ENCODE measurements at places on chromosomes 6 and 20.

DNA sequence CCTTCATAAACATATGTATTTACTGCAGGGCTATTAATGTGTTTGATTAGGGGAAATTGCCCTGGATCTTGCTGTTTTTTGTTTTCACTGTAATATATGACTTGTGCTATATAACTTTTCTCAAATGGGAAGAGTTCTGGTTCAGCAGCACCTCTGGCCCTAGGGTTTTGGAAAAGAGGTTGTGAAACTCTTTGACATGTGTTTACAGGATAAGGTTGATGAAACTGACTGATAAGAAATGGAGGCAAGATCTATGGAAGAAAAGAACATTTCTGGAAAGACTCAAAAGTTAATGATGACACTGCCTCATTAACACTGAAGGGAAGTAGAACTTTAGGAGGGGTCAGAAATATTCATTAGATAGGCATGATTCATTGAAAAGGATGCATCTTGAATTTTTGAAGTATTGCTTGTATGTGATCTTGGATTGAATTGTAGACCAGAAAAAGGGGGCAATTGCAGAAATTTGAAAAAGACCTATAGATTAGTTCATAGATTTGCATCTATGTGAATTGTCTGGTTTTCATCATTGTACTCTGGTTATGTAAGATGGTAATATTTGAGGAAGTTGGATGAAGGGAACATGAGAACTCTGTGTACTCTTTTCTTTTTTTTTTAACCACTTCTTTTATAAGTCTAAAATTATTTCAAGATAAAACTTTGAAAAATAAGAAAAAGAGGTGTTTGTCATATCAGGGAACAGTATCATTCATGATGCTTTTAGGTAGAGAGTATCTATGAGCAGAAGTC, 54.0 kb downstream of the UTRN start:
- DNase-seq, result no peak

- DNase-seq, result no peak
These were observed 8.3 kb downstream of the FAM110A start for GRCh38 chr20:841568-842546.

DNA sequence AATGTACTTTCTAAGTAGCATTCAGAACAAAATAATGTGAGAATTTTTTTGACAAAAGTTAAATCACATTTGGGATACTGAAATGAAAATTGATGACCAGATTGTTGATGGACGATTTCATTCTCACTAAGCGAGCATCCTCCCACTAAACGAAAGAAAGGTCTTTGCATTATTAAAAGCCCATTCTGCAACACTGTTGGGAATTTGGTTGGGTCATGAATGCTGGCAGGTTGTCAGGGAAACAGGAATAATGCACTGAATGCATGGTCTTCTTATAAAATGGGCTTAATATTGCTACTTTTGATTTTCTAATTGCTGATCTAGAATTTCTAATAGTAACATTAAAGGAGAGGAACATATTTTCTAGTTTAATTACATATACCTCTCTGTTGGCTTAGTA, 229.8 kb downstream of the NKAIN2 start:
- DNase-seq, result no peak

- no peak for DNase-seq
These were observed 23.2 kb downstream of the PRPF6 start for GRCh38 chr20:64003960-64004725.

GRCh38 chr20:8803065-8803464, 265.8 kb upstream of the PLCB4 start:
- DNase-seq, result no peak

DNA sequence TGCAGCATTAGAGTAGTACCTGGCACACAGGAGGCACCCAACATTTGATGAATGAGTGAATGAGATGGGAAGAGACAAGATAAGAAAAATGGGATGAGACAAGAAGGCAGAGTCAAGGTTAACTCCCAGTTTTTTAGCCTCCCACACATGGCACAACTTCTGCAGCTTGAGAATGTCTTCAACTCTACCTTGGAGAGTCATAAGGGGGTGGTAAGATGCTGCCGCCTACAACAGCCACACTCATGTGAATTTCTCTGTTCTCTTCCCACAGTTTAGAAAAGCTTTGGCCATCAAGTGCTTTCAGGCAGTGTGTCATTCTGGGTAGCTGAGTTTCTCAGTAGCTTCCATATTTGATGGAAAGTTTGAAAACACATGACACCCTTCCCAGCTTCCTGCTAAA, 19.5 kb upstream of the GPR6 start:
- DNase-seq, result no peak

GRCh38 chr6:43665376-43665775, 20.5 kb downstream of the RSPH9 start:
- DNase-seq, result no peak

DNA sequence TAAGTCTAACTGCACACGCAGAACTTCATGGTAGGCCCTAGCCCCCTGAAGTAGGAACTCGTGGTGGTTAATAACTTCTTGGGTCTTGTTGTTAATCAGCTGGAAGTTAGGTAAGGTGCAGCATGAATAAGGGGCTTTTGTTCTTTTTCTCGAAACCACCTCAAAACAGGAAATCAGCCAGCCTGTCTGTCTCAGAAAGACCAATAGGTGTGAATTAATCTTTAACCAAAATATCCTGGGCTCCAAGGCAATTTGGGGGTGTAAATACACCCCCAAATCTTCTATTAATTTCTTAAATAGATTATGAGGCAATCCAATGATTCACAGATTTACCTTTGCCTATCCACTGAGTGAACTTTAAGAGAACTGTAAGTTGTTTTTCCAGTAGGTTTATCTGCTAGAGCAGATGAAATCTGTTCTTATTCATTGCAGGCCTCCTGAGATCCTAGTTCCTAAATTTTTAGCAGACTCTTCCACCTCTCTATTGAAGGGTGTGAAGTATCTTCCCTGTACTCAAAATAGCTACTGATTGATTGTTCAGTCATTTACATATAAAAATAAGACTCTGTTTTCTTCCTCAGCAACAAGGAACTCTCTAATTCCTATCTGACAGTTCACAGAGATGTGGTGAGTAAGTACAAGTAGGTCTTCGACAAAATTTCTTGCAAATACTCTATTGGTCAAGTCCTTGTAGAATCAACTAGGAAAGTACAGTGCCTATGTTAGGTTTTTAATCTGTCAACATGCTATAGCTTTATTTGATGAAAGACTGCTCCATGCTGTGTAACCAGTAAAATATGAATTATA, 427.1 kb upstream of the NOX3 start:
- DNase-seq, result no peak

GRCh38 chr6:87714093-87714842, 12.2 kb upstream of the AKIRIN2 start:
- DNase-seq, result peak; percentile 96

DNA sequence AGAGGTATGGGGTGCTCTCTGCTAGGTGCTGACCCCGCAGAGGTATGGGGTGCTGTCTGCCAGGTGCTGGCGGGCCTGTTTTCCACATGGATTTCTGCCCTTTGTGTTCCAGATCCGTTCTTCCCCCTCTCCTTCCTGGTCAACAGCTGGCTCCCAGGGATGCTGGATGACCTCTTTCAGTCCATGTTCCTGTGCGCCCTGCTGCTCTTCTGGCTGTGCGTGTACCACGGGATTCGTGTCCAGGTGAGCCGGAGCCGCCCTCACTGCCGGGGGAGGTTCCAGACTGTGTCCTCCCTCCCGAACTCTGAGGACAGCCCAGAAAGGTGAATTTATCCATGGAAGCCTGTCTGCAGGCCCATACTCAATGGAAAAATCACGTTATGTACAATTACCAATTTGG, 36.3 kb downstream of the DYNLT1 start:
- no peak for DNase-seq

- DNase-seq, result no peak
These were observed 57.7 kb downstream of the FAM229B start for GRCh38 chr6:112145080-112145573.

DNA sequence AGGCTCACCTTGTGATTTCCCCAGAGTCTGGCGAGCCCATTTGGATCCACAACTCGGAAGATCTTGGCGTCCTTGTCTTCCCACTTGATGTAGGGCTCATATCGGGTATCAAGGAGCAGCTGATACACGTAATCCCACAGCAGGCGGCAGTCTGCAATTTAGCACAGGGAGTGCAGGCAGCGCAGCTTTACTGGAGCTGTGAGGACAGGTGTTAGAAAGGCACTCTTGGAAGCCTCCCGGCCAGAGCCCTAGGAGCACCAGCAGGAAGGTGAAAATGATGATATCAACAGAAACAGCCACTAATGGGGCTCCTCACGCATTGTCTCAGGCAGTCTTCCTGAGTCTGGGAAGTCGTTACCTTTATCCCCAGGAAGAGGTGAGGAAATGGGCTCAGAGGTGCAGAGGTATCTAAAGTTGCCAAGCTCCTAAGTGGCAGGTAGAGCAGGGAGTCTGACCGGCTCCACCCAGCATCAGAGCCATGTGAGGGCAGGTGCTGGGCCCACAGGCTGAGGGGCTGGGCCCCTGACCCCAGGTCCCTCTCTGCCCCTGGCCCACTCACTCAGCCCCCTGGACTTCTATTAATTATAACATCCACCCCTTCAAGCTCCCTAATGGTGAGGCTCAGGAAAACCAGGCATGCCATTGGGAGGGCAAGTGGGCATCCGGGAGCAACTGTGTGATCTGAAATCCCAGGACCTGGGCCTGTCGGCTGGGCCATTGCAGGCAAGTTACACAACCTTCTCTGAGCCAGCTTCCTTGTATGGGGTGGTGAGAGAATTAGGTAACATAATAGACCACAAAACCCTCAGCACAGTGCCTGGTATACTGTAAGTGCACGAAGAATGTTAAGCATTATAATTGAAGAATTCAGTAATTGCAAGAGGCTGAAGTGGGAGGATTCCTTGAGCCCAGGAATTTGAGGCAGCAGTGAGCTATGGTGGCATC, 18.3 kb downstream of the ETV7 start:
- DNase-seq, result peak; percentile 77

- DNase-seq, result no peak
These were observed 208.3 kb upstream of the QKI start for GRCh38 chr6:163206196-163206595.

GRCh38 chr6:125174626-125175025, 21.1 kb downstream of the TPD52L1 start:
- no peak for DNase-seq

- peak; percentile 34 for DNase-seq
These were observed 117.0 kb downstream of the TMEM200A start for GRCh38 chr6:130482645-130483390.

Measured in retinal pigment epithelial cell (primary cell).